ENCODE measurements at places on chromosomes 13 and 19.

- H3K27me3 ChIP-seq = no peaks in the 10 kb centered on the region
- no peaks in the 10 kb centered on the region for H3K36me3 ChIP-seq
- H3K27ac ChIP-seq = no peak overlapping the region
- no peaks in the 10 kb centered on the region for H3K4me1 ChIP-seq
- H3K4me3 ChIP-seq = no peak overlapping the region
These were observed 929.1 kb downstream of the PCDH9 start for GRCh38 chr13:66301006-66301405.

GRCh38 chr13:98216711-98217285 lies 39.7 kb upstream of the RNF113B start:
- H3K4me3 ChIP-seq = no peak overlapping the region
- no peaks in the 10 kb centered on the region for H3K36me3 ChIP-seq
- no peak for DNase-seq
- no peaks in the 10 kb centered on the region for H3K27me3 ChIP-seq
- H3K27ac ChIP-seq = no peak overlapping the region

- DNase-seq = no peak
- H3K4me3 ChIP-seq = no peak overlapping the region
- no peaks in the 10 kb centered on the region for H3K4me1 ChIP-seq
- no peak overlapping the region for H3K27ac ChIP-seq
These were observed 12.3 kb downstream of the CEACAM20 start for GRCh38 chr19:44517146-44517545.

- no peak overlapping the region for H3K27ac ChIP-seq
- no peaks in the 10 kb centered on the region for H3K27me3 ChIP-seq
- no peak overlapping the region for H3K4me3 ChIP-seq
- no peaks in the 10 kb centered on the region for H3K36me3 ChIP-seq
- H3K4me1 ChIP-seq = no peaks in the 10 kb centered on the region
These were observed 466.7 kb downstream of the TSHZ3 start for GRCh38 chr19:30882411-30883005.

DNA sequence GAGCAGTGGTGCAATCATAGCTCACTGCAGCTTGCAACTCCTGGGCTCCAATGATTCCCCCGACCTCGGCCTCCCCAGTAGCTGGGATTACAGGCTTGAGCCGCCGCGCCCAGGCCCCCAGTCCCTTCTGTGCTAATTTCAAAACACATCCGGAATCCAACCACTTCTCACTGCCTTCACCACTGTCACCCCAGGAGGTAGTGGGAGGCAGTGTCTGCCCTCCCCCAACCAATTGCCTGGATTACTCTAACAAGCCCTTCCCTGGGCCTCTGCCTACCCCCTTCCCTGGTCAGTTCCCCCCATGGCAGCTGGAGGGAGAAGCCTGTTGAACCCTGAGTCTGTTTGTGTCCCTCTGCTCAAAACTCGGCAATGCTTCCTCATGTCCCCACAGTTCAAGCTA lies 2.3 kb downstream of the PRAM1 start:
- H3K27ac ChIP-seq = no peak overlapping the region
- H3K27me3 ChIP-seq = no peaks in the 10 kb centered on the region
- no peaks in the 10 kb centered on the region for H3K4me1 ChIP-seq
- H3K36me3 ChIP-seq = no peaks in the 10 kb centered on the region
- DNase-seq = no peak

DNA sequence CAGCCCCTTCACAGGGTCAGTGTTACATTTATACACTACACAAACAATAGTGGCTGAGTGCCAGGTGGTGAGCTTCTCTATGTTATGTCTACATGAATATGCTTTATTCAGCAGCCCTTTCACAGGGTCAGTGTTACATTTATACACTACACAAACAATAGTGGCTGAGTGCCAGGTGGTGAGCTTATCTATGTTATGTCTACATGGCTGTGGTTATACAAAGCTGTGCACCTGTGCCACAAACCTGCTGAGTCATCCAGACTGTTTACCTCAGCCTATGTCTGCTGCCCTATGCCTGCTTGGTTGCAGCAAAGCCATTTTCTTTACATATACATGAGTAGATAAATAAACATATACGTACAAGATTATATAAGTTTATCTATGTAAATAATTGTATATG lies 76.5 kb downstream of the ZNF726 start:
- no peaks in the 10 kb centered on the region for H3K4me1 ChIP-seq
- H3K36me3 ChIP-seq = no peaks in the 10 kb centered on the region
- no peak overlapping the region for H3K27ac ChIP-seq
- H3K4me3 ChIP-seq = no peak overlapping the region

GRCh38 chr13:96229356-96229755 lies 139.4 kb downstream of the HS6ST3 start:
- H3K27me3 ChIP-seq = no peaks in the 10 kb centered on the region
- peak; percentile 5 for DNase-seq
- H3K36me3 ChIP-seq = no peaks in the 10 kb centered on the region
- H3K4me3 ChIP-seq = no peak overlapping the region

GRCh38 chr13:48437371-48437770 lies 24.5 kb upstream of the LPAR6 start:
- H3K4me3 ChIP-seq = no peak overlapping the region
- DNase-seq = no peak
- no peak overlapping the region for H3K27ac ChIP-seq
- no peaks in the 10 kb centered on the region for H3K36me3 ChIP-seq
- peaks cover 3% of the 10 kb centered on the region for H3K4me1 ChIP-seq
- no peaks in the 10 kb centered on the region for H3K27me3 ChIP-seq

GRCh38 chr13:99600318-99600717 lies 99.0 kb downstream of the TM9SF2 start:
- H3K4me1 ChIP-seq = no peaks in the 10 kb centered on the region
- no peaks in the 10 kb centered on the region for H3K27me3 ChIP-seq
- no peak for DNase-seq

- no peak for DNase-seq
- H3K4me1 ChIP-seq = no peaks in the 10 kb centered on the region
- H3K27me3 ChIP-seq = no peaks in the 10 kb centered on the region
- no peaks in the 10 kb centered on the region for H3K36me3 ChIP-seq
These were observed 343.1 kb downstream of the TEX29 start for GRCh38 chr13:111663505-111663904.

DNA sequence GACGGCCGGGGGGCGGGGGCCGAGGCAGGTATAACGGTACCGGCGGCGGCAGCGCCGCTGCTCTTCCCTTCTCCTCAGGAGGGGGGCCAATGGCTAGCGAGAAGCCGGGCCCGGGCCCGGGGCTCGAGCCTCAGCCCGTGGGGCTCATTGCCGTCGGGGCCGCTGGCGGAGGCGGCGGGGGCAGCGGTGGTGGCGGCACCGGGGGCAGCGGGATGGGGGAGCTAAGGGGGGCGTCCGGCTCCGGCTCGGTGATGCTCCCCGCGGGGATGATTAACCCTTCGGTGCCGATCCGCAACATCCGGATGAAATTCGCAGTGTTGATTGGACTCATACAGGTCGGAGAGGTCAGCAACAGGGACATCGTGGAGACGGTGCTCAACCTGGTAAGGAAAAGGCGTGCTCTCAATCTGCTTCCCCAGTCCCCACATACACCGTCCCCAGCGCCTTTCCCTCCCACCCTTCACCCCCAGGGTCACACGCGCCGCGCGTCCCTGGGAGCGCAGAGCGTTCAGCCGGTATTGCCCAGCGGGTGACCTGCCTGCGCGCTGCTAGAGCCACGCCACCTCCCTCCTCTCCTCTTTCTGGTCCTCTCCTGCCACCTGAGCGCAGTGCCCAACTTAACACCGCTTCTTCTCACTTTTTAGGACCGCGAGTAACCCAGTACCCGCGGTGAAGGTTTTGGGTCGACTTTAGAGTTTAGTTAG lies 814 bp downstream of the NBEA start:
- H3K4me1 ChIP-seq = peaks cover 6% of the 10 kb centered on the region
- DNase-seq = peak; percentile 44
- H3K4me3 ChIP-seq = peak overlapping the region; percentile 86
- H3K27me3 ChIP-seq = no peaks in the 10 kb centered on the region
- H3K27ac ChIP-seq = peak overlapping the region; percentile 91
- no peaks in the 10 kb centered on the region for H3K36me3 ChIP-seq

DNA sequence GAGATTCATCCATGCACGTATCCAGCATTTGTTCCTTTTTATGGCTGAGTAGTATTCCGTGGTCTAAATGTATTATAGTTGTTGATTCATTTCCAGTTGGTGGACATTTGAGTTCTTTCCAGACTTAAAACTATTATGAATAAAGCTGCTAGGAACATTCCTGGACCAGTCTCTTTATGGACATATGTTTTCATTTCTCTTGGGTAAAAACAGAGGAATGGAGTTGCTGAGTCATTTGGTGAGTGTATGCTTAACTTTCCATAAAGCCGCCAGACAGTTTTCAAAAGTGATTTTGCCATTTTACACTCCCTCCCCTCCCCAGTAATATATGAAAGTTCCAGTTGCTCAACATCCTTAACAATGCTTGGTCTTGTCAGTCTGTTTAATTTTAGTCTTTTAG lies 116.4 kb downstream of the TSHZ3 start:
- no peaks in the 10 kb centered on the region for H3K36me3 ChIP-seq
- no peak overlapping the region for H3K4me3 ChIP-seq
- H3K27me3 ChIP-seq = no peaks in the 10 kb centered on the region
- H3K4me1 ChIP-seq = no peaks in the 10 kb centered on the region
- no peak for DNase-seq
- H3K27ac ChIP-seq = no peak overlapping the region

DNA sequence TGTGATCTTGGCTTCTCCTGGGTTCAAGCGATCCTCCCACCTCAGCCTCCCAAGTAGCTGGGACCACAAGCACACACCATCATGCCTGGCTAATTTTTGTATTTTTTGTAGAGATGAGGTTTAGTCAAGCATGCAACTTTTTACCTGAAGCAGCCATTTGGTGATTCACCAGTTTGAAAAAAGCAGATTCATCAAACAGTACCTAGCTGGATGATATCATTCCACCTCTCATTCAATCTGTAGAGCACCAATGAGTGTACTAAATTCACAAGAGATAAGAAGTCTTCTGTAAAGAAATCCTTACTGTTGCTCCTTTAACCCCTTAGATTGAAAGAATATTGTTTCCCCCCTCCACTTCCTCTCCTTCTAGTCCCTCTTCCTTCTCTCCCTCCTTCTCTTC lies 261.1 kb upstream of the RFC3 start:
- H3K4me3 ChIP-seq = no peak overlapping the region
- no peaks in the 10 kb centered on the region for H3K36me3 ChIP-seq
- H3K27me3 ChIP-seq = no peaks in the 10 kb centered on the region

GRCh38 chr19:4568886-4569285 lies 9.4 kb upstream of the SEMA6B start:
- H3K36me3 ChIP-seq = no peaks in the 10 kb centered on the region
- no peak overlapping the region for H3K27ac ChIP-seq
- H3K4me3 ChIP-seq = no peak overlapping the region
- no peak for DNase-seq

DNA sequence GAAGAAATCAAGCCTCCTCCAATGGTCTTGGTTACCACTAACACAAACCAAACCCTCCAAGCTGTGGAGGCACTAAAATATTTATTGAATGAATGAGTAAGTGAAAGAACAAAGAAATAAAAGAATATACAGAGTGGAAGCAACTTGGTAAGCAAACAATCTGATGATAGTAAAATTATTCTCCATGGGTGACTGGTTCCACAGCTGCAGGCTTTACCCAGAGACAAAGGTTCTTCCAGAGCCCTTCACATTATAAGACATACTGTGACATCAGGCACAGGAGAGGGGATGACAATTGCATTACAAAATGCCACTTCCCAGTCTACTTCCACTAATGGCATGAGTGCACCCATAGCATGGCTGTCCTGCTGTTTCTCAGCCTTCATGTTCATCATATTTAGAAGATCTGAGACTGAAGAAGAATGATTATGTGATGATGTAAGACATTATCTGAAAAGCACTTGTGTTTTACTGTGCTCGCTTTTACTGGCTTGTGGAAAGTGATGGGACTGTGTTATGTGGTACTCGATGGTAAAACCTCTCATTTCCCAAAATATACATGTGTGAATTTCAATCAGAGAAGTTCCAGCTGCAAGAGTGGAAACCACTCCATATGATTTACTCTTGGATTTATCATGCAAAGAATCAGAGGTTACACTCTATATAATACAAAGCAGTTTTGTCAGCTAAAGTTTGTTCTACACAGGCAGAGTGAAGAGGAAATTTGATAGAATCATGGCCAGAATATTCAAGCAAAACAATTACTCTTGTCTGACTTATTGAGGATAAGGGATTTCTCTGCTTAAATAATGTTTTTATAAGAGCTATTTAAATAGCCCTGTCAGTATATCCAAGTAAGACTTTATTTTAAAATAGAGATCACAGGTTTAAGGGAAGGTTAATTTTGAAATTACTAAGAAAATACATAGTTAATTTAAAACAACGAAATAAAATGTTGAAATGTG lies 220.2 kb upstream of the NBEA start:
- H3K36me3 ChIP-seq = no peaks in the 10 kb centered on the region
- DNase-seq = no peak
- no peaks in the 10 kb centered on the region for H3K27me3 ChIP-seq
- H3K4me1 ChIP-seq = no peaks in the 10 kb centered on the region
- no peak overlapping the region for H3K4me3 ChIP-seq
- H3K27ac ChIP-seq = no peak overlapping the region

- peak; percentile 20 for DNase-seq
- H3K36me3 ChIP-seq = no peaks in the 10 kb centered on the region
- no peaks in the 10 kb centered on the region for H3K27me3 ChIP-seq
- no peaks in the 10 kb centered on the region for H3K4me1 ChIP-seq
- H3K4me3 ChIP-seq = no peak overlapping the region
These were observed 11.6 kb upstream of the CLDN10 start for GRCh38 chr13:95540888-95541287.

GRCh38 chr13:22112956-22113745 lies 442.3 kb downstream of the FGF9 start:
- H3K27ac ChIP-seq = no peak overlapping the region
- no peak overlapping the region for H3K4me3 ChIP-seq
- no peaks in the 10 kb centered on the region for H3K36me3 ChIP-seq

- H3K4me3 ChIP-seq = no peak overlapping the region
- no peaks in the 10 kb centered on the region for H3K27me3 ChIP-seq
- peaks cover 11% of the 10 kb centered on the region for H3K4me1 ChIP-seq
- DNase-seq = no peak
These were observed 14.0 kb downstream of the ELL start for GRCh38 chr19:18507727-18508440.

GRCh38 chr13:42369071-42369797 lies 97.3 kb downstream of the AKAP11 start:
- no peaks in the 10 kb centered on the region for H3K4me1 ChIP-seq
- no peak overlapping the region for H3K27ac ChIP-seq
- no peaks in the 10 kb centered on the region for H3K36me3 ChIP-seq
- no peak overlapping the region for H3K4me3 ChIP-seq
- no peaks in the 10 kb centered on the region for H3K27me3 ChIP-seq
- no peak for DNase-seq

GRCh38 chr19:48354332-48354992 lies 9.3 kb downstream of the TMEM143 start:
- DNase-seq = no peak
- H3K4me1 ChIP-seq = no peaks in the 10 kb centered on the region
- no peak overlapping the region for H3K27ac ChIP-seq
- H3K4me3 ChIP-seq = no peak overlapping the region
- no peaks in the 10 kb centered on the region for H3K27me3 ChIP-seq
- no peaks in the 10 kb centered on the region for H3K36me3 ChIP-seq

Measured in prostate gland (tissue), 2 donors.